ENCODE measurements at places on chromosomes 2 and 18.
A peak's percentile ranks its signal among the peaks of the same experiment; 100 is the strongest.

DNA sequence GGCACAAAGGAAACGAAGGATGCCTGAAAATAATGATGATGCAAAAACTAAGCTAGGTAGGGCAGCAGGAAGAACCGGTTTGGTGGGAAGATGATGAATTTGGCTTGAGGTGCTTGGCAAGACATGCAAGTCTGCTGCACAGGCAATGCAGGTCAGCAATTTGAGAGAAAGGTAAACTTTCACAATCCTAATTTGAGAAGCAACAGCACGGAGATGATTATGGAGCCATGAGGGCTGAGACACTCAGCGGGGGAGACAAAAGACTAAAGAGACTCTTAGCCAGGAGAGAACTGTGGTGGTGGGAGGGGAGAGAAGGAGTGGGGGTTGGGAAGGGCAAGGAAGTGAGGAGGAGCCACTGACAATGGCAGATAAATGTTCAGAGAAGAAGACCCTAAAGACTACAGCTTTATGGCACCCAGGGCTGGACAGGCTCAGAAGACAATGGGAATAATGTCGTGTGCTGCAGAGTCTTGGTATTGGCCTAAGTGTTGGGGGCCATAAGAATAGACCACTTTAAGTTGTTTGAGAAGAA is 19.4 kb upstream of the RNF149 start:
- no peak for DNase-seq

GRCh38 chr2:158102446-158102845 is 770 bp downstream of the UPP2 start:
- DNase-seq = no peak

DNA sequence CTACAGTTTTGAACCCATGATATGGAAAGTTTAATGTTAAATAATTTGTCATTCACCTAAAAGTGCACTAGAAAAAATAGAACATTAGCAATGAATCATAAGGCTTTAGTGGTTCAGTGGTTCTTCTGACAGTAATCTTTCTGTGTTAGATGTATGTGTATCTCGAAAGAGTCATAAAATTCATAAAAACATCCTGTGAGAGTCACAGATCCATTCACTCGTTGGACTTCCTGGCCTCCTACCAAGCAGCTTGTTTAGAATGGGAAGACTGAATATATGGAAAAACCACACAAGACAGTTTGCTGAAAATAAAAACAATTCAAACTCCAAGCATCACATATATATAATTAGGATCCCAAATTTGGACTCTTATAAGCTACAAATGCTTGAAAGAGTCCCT is 34.8 kb downstream of the ADNP2 start:
- DNase-seq = no peak

DNA sequence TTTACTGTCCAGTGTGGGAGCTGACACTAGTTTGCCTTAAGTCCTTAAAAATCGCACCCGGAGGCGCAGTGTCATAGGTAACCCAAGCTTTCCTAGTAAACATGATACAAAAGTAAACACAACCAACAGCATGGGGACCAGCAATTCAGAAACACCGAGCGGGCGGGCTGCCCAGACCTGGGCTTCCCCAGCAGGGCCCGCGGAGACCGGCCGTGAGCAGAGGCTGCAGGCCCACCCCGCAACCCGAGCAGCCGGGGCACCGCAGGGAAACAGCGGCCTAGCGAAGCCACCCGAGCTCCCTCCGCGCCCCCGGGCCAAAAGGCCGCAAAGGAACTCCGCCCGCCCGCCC is 296 bp downstream of the TTC21B start:
- no peak for DNase-seq

GRCh38 chr2:230408244-230408842 is 7.7 kb upstream of the SP100 start:
- no peak for DNase-seq

- no peak for DNase-seq
These were observed 12.2 kb downstream of the ROCK1 start for GRCh38 chr18:21099442-21099841.

GRCh38 chr2:230913406-230914143 is 11.5 kb downstream of the GPR55 start:
- DNase-seq = no peak

DNA sequence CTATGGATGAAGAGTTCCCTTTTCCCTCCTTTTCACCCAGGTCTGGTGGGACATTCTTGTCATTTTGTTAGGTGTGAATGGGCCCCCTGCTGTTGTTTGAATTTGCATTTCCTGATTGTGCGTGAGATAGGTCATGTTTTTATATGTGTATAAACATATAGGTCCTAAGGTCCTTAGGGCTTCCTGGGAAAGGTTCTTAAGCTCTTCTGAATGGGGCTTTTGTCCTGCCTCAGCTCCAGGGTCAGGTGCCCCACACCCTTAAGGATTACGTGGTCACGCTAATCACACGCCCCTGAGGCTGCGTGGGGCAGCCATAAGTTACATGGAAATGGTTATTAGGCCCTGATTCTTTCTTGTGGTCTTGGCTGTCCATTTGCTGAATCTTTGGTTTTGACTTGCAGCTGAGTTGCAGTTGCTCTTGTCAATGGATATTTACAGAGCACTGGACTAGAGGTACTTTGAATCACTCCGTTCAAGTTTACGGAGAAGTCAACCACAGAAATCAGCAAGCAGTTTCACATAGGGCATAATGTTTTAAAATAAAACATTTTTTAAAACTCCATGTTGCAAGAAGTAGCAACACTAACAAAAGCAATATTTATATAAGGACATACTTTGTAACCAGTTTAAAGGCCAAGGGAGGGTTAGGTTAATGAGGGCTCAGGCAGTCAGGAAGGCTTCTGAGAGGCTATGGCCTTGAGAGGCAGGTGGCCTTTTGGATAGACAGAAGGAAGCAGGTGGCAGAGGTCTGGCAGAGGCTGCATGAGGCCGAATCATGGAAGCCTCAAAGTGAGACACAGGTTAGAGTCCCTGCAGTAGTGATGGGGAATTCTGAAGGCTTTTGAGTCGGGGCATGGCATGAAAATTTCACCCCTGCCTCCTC is 24.2 kb downstream of the LIPG start:
- DNase-seq = no peak

DNA sequence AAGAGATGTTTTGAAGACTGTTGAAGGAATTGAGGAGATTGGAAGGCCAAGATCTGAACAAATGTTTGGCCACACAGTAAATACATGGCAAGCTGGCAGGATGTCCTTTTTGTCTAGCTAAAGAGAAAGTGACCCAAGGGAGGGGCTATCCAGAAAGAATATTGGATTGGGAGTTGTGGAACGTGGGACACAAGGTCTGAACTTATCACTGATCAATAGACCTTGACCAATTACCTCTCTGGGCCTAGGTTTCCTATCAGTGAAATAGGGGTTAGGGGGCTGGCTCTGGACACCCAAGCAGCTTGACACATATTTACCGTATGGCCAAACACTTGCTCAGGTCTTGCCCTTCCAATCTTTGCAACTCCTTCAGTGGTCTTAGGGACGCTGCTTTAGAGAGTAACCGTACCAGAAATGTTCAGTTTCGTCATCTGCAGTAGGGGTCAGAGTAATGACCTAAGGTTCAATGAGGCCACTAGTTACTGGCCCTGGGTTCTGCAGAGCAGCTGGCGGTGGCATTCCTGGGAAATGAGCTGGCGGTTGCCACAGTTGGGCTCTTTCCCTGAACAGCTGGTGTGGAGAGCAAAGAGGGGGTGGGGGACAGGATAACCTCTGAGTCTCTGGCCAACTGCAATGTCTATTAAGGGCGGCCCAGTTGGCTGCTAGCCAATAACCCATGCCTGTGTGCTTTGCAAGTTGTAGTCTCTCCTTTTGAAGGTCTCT is 70.1 kb upstream of the STPG4 start:
- peak; percentile 31 for DNase-seq

GRCh38 chr2:8630676-8631464 is 51.0 kb upstream of the ID2 start:
- DNase-seq = no peak

GRCh38 chr2:45964906-45965305 is 313.4 kb downstream of the PRKCE start:
- no peak for DNase-seq

DNA sequence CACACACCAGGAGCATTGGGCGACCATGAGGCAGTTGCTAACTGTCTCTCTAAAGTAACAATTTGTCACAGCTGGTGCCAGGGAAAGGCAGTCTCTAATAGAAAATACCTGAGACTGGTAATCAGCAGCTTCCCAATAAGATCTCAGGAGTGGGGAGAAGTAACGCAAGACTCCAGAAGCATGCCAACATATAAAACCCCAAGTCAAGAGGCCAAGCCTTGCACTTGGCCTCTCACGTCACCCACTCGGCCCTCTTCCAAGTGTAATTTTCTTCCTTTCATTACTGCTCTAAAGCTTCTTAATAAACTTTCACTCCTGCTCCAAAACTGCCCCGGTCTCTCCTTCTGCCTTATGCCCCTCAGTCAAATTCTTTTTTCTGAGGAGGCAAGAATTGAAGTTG is 455.6 kb upstream of the ACVR2A start:
- no peak for DNase-seq

- DNase-seq = no peak
These were observed 122.8 kb upstream of the COL5A2 start for GRCh38 chr2:189302274-189302948.

GRCh38 chr18:78171954-78172353 is 807.7 kb upstream of the SALL3 start:
- no peak for DNase-seq

DNA sequence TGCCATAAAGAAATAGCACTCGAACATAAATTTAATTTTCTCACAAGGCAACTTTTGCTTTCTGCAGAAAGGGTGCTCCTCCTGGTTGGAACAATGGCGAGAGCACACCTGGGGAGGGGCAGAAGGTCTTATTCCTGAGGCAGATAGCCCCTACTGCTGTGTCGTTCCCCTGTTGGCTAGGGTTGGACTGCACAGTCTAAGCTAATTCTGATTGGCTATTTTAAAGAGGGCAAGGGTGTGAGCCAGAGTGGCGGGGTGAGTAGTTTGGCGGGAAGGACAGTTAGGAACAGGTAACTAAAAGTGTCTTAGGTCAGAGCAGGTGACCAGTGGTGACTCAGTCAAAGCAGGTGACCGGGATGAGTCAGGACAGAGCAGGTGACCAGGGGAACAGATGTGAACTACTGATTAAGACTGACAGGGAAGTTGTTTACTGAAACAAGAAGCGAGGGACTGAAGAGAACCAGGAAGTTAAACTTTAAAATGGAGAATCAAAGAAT is 49.7 kb upstream of the AGAP1 start:
- DNase-seq = no peak

- DNase-seq = no peak
These were observed 49.3 kb downstream of the ADD2 start for GRCh38 chr2:70718736-70719135.

DNA sequence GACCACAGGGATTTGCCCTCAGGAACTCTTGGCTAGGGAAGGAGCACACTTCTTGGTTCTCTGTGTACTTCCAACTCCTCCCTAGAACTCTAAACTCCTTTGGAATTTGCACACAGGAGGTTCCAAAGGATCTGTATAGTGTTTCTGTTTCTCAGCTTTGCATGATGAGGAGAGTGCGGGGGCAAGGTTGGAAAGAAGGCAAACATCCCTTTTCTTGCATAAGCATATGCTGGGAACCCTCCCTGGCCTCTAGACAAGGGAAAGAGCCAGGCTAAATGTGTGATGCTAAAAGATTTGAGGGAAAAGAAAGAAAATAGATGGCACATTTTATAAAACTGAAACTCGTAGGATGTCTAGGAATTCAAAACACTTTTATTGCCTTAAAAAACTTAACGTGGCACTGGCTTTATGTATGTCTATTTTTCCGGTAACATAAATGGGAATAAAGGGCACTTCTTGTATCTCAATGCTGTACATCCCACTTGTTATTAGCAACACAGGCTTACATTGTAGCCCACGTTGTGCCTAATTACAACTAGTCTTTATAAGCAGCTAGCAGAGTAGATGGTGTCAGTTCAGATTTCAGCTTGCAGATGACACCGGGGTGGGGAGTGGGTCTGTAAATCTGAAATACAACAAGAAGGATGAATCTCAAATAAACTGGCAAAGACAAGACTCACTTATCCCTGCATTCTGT is 165.8 kb downstream of the GPD2 start:
- DNase-seq = no peak

- DNase-seq = no peak
These were observed 325.3 kb upstream of the MYT1L start for GRCh38 chr2:2656115-2657011.

DNA sequence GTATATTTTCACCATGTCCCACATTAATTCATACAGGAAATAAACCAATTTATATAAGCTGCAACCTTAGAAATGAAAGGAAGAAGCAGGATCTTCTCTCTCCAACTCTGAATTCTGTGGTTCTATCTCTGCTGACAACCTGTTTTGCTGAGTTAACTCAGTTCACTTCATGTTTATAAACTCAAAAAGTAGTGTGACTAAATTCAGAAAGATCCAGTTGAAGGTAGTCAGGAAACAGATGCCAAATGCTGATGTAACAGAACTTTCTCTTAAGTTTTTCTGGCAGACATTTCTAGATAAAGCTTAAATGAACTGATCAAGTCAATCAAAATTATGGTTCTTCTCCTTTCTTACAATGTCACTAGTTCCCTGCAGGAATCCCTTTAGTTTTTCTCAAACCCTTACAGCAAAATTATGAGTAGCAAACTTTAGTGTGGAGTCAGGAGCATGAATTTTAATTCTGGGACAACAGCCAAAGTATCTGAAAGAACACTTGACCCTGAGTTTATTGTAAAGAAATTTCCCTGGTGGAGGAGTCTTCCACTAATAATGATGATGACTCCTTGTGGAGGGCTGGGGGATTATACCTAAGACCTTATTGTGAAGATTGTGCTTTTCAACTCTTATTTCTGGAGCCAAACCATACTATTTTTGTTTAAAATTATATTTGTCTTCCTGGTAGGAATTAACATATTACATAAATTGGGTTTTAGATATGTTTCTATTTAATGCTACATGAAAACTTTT is 216.9 kb downstream of the MYO3B start:
- DNase-seq = no peak

GRCh38 chr2:11752906-11753305 is 6.5 kb downstream of the LPIN1 start:
- DNase-seq = no peak

- DNase-seq = no peak
These were observed 53.2 kb upstream of the CNGA3 start for GRCh38 chr2:98293030-98293429.

- DNase-seq = no peak
These were observed 9.8 kb upstream of the ERBB4 start for GRCh38 chr2:212548455-212548819.

- no peak for DNase-seq
These were observed 863.7 kb downstream of the EPHA4 start for GRCh38 chr2:220708366-220708765.

DNA sequence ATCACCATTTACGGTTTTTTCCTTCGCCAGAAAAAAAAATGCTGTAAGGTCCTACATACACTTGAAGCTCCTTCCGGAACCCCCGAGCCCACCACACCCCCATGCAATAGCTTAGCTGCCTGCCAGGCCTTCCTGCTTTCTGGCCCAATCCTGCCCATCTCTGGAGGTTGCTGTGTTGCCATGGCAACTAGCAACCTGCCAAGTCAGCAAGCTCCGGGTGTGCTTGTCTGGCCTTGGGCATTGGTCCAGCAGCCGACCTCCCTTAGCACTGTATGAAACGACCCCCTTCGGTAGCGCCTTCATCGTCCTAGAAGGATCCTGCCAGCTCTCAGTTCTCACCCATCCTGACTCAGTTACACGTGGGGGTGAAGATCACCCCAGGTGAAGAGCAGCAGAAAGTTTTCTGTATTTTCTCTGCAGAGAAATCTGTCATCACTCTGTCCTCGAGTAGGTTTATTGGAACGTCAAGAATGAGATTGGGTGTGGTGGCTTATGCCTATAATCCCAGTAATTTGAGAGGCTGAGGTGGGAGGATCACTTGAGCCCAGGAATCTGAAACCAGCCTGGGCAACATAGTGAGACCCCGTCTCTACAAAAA is 47.4 kb upstream of the MTCL1 start:
- DNase-seq = no peak

Measured in NCI-H187 treated with DMSO at 0.1 percent for 48 hours (cell line).